Esophagus squamous epithelium (tissue), 5 donors: ENCODE measurements at places on chromosomes 1 and 21.

DNA sequence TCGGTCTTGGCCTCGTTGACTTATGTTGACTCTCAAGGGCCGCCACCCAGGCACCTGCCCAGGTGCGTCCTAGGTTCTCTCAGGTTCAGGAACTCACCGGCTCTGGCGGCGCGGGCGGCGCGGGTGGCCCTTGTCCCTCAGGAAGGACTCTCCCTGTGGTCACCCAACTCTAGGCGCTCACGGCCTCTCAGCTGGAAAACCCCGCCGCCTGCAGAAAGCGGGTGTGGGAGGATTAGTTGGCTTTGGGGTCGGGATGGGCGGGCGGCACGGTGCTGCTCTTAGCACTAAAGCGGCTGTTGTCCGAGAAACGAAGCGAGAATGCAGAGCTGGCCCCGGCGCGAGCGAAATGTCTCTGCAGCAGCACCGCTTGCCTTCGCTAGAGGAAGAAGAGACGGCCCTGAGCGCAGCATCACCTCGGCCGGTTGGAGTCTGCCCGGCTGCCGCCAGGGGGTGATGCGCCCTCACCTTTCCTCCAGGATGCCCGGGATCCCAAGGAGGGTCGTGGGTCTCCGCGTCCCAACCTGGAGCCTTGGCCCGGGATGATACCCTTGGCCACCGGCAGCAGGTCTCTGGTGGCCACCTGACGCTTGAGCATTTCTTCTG lies 8.1 kb upstream of the TADA1 start:
- DNase-seq = no peak

DNA sequence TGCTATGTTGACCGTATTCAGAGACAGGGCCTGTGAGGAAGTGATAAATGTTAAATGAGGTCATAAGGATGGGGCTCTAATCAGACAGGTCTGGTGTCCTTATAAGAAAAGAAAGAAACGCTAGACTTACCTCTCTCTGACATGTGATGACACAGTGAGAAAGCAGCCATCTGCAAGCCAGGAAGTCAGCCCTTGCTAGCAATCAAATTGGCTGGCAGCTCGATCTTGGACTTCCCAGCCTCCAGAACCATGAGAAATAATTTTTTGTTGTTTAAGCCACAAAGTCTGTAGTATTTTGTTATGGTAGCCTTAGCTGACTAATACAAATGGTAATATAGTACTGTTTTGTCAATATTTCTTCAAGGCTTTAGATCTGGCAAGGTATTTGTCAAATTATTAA lies 25.1 kb upstream of the AGL start:
- DNase-seq = no peak

DNA sequence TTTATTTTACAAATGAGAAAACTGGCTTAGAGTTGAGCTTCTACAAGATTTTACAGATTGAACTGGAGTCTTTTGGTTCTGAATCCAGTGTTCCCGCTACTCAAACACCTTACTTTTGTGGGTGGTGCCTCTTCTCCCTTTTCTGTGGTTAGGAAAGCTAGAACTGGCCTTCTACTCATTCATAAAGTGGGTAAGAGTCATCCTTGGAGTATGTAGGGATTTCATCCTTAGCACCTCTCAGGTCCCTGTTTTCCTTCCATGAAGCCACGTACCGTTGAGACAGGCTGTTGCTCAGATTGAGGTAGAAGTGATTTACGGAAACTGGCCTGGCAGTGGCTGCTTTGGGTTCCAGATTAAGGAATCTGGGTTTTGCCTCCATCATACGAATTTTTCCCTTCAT lies 35.8 kb downstream of the WNT4 start:
- DNase-seq = no peak

DNA sequence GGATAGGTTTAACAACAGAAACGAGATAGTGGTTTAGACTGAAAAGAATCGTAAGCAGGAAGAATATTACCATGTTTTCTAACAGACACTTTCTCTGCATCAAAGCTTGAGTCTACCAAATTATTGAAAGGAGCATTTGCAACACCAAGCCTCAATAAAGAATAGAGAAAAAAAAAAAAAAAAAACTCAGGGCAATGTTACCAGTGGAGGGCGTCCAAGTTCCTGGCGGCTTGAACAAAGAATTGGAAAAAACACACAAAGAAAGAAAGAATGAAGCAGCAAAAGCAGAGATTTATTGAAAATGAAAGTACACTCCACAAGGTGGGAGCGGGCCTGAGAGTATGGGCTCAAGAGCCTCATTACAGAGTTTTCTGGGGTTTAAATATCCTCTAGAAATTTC lies 686.5 kb upstream of the ADGRL2 start:
- no peak for DNase-seq

GRCh38 chr1:157472056-157472701 lies 80.1 kb downstream of the FCRL5 start:
- no peak for DNase-seq

DNA sequence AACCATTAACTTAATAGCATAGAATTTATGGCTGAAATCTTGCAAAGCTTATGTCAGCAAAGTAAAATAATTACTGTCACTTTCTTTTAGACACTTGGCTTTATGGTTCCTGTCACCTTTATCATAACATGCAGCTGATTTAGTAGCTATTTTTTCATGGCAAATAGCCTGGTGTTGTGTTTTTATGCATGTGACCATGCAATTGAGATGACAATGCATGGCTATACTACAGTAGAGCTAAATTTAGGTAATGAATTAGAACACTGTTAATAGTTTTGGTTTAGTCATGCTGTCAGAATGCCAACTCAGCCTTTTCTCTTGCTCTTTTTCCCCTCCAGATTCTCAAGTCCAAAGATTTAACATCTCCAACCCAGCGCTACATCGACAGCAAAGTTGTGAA lies 88.6 kb downstream of the TGFB2 start:
- DNase-seq = no peak

DNA sequence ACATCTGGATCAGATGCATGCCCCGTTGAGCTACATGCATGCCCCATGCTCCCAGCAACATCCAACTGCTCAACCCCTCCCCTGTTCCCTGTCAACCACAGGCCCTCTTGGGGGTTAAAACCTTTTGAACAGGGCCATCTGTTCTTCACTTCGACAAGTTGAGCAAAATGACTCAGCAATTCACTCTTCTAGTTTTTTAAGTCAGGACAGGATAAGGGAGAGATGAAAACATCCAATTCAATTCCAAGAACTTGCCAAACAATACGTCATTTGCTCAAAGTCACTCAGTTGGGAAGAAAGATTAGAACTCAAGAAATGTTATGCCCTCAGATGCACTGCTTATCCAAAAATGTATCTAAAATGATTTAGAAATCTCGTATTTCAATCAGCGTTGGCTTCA lies 46.1 kb upstream of the MTF2 start:
- DNase-seq = no peak

- DNase-seq = no peak
Measured at GRCh38 chr1:169733924-169734323, at the start of gene SELE. Gene SELE (minus strand): TSS chr1:169734079. CDS start chr1:169733612, 467 bp downstream.

DNA sequence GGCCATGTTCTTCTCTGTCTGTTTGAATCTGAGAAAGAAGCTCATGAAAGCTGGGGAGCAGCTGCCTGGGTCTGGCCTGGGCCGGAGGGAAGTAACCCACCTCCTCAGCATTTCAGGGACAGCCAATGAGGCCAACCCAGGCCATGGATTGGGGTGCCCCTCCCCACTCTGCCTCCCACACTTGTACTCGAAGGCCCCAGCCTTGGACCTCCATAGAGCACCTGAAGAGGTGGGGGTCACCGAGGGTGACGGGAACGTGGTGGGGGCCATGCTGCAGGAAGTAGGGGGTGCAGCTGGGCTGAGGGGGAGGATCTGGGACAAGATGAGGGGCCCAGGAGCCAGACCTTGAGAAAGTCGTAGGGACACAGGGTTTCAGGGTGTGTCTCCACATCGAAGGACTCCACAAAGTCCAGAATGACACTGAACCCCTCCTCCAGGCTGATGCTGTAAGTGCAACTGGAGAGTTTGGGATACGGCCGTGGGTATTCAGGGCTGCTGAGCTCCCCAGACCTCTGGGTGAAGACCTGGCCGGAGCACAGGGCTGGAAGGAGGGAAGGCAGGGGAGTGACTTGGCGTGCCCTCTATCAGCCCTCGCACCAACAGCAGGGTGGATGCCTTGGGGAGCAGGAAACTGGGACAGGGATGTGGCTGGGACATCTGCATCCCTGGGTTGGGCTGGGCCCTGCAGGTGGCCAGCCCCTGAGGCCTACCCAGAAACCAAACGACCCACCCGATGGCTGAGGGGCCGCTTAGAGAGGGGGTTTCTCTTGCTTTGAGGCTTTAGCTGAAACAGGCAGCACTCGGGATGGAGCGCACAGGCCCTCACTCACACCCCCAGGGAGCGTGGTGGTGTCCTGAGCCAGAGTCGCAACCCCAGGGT lies 3.8 kb downstream of the MASP2 start:
- DNase-seq = no peak
